HuH-7.5 (cell line): ENCODE measurements at places on chromosomes 5 and 9.

GRCh38 chr5:132663771-132664695, 6.1 kb downstream of the IL13 start:
- DNase-seq: no peak

- no peak for DNase-seq
Measured at GRCh38 chr5:12636209-12636608, 732.0 kb upstream of the CTNND2 start.

DNA sequence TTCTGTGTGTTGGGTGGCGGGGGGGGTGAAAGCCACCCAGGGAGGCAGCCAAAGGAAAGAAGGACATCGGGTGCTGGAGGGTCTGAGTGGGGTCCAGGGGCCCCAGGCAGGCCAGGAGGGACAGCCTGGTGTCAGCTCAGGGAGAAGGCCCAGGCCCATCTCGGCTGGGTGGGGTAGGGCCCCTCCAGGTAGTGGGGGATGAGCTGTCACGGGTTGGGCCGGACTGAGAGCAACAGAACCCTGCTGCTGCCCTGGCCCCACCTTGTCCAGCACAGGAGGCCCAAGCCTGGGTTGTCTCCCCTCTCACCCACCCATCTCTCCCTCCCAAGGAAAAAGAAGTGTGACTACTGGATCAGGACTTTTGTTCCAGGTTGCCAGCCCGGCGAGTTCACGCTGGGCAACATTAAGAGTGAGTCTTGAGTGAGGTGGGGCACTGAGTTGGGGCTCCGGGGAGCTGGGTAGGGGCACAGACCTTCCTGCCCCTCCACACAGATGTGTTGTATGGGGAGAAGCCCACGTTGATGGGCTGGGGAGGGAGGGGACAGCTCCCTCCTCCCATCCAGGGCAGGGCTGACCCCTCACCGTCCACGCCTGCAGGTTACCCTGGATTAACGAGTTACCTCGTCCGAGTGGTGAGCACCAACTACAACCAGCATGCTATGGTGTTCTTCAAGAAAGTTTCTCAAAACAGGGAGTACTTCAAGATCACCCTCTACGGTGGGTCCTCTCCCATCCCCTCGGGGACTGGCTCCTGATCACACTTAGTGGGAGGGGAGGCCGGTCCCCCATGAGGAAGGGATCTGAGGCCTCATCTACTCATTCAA, 2.3 kb downstream of the LCN2 start:
- no peak for DNase-seq

DNA sequence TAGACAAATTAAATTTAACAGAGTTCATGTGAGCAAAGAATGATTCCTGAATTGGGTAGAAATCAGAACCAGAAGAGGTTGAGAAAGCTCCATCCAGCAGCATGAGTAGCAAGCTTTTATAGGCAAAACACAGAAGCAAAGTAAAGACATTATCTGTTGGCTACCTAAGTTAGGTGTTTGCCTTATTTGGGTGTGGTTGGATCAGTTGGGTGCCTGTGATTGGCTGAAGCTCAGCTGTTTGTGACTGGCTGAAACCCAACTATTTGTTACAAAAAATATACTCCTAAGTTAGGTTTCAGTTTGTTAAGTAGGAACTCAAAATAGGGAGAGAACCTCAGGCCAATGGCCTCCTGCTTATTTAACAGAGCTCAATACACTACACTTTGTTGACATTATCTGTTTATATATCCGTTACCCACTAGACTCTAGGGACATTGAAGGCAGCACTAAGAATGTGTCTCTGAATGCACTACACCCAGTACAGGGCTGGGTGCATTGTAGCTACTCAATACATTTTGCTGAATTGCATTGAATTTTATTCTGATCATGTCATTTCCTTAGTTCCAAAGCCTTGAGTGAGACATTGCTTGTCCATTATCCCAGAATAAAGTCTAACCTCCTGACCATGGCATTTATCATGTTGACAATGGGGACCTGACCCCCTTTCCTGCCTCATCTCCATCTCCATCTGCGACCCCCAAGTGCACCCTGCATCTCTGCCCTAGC, 98.7 kb downstream of the CCDC192 start:
- DNase-seq: no peak

DNA sequence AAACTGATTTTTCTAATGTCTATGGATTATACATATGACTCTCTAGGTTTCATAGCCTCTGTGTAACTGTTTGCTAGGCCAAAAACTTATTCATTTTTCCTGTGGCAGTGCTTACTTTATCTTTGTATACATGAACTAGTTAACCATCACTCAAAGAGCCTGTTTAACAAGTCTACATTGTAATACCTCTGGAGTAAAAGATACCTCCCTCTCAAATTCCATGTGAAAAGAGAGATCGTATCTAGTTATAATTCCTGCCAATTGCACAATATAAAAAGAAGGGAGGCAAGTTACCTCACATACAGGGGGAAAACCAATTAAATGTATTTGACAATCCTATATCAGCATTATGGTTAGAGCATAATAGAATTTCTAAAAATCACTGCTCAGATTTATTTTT, 271.9 kb upstream of the ST8SIA4 start:
- peak; percentile 0 for DNase-seq

DNA sequence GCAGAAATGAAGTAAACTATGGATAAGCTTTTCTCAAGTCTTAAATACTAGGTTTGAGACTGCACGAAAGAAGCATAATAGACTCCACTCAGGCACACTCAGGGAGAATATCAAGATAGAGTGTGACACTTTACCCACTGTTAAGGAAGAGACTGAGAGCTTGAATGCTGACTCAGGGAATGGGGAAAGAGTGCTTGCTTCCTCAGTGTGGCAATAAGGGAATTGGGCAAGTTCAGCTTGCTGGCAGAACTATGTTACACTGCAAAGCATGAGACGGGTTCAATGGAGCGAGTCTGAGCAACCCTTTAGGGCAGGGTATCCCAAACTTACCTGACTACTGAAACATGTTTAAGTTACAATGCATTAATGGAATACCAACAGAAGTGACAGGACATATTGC, 237.7 kb upstream of the MEF2C start:
- DNase-seq: no peak

- no peak for DNase-seq
Measured at GRCh38 chr9:88949961-88950340, 41.3 kb upstream of the S1PR3 start.

GRCh38 chr5:72523960-72524582, 16.9 kb upstream of the ZNF366 start:
- no peak for DNase-seq

GRCh38 chr9:32867601-32868204, 84.4 kb downstream of the TMEM215 start:
- no peak for DNase-seq

DNA sequence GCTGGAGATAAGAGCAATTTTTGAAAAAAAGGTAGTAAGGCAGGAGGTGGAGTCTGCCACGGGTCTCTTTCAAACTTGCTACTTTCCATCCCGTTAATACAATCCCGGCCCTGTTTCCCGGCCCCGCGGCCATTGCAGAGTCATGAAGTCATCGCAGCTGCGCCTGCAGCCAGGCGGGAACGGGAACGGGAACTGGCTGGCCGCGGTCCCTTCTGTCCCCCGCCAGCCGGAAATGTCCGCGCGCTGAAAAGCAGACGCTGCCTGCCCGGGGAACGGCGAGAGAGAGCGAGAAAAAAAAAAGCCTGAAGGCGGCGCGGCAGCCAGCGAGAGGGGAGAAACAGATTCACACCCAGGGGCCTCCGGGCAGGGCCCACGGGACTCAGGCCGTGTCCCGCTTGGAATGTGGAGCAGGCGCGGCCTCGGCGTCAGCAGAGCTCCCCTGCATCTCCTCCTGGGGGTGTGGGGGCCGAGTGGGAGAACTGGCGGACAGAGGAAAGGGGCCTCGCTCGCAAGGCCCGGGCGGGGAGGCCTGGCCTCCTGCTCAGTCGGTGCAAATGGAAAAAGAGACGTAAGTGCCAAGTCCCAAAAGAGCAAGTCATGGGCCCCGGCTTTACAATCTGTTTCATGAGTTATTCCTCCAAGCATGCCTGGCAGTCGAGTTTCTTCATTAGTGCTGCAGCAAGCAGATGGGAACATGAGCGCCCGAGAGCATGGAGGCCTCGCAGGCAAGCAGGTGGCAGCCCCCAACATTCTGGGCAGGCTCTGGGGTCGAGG, 201.2 kb upstream of the GAS1 start:
- DNase-seq: peak; percentile 22
